ENCODE measurements at places on chromosomes 11 and 22.

- DNase-seq, result no peak
Observed at GRCh38 chr11:12167061-12168000, 56.9 kb downstream of the MICAL2 start.

GRCh38 chr11:112651386-112651785 lies 309.8 kb upstream of the NCAM1 start:
- no peak for DNase-seq

GRCh38 chr11:120597250-120598215 lies 86.0 kb downstream of the GRIK4 start:
- DNase-seq, result peak; percentile 35

GRCh38 chr11:17609291-17610084 lies 62.4 kb downstream of the OTOG start:
- DNase-seq, result no peak

DNA sequence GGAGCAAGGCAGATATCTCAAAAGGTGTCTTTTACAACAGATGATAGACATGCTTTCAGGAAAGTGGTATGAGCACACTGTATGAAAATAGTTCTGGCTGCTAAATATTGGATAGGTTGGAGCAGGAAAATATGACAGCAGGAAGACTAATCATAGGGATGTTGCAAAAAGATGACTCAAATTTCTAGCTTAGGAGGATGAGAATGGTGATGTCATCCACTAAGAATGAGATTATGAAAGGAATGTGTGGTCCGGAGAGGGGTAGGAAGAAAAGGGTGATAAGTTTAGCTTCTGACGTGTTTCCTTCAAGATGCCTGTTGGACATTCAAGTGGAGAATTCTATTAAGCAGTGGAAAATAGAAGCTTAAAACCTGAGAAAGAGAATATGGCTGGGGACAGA lies 46.4 kb downstream of the RCN1 start:
- DNase-seq, result no peak

- DNase-seq, result no peak
Observed at GRCh38 chr22:22909605-22910271, 22.1 kb downstream of the IGLL5 start.

DNA sequence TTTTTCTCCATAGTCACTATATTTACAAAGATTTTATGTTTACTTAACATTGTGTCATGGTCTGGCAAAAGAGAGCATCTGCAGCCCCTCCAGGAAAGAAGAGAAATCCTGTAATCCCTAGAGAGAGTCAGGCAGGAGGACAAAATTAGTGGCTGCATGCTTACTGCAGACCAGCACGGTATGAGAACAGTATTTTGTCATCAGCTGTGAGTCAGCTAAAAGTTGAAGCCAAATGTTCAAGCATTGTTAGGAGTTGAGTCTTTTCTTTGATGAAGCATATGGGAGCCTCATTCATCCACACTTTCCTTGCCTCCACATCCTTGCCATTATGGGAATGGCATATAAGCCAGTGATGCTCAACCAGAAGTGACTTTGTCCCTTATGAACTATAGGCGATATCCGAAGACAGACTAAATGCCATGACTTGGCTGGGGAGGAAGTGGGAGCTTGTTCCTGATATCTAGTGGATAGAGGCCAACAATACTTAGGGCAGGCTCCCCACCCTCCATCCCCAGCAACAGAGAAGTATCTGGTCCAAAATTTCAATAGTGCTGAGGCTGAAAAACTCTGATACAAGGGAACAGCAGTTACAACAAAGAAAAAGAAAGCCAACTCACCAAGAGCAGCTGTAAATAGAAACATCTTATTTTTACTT lies 112.0 kb upstream of the OR5AK2 start:
- DNase-seq, result no peak

DNA sequence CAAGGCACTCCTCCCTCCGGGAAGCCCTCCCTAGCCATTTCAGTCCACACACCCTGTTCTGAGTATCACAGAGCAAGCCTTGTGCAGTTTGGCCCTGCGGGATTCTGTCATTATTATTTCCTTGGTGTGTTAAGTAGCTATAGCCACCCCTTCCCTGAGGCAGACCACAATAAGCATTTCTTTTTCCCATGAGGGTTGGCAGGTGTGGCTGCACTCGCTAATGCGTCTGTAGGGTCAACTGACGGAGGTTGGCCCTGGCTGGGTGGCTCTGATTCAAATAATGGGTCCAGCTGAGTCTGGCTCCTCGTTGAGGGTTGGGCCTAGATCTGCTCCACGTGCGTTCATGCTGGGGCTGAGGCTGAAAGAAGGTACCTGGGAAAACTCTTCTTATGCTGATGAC lies 5.1 kb downstream of the F2 start:
- DNase-seq, result no peak

- DNase-seq, result no peak
Observed at GRCh38 chr11:92636543-92637188, 332.8 kb upstream of the MTNR1B start.

DNA sequence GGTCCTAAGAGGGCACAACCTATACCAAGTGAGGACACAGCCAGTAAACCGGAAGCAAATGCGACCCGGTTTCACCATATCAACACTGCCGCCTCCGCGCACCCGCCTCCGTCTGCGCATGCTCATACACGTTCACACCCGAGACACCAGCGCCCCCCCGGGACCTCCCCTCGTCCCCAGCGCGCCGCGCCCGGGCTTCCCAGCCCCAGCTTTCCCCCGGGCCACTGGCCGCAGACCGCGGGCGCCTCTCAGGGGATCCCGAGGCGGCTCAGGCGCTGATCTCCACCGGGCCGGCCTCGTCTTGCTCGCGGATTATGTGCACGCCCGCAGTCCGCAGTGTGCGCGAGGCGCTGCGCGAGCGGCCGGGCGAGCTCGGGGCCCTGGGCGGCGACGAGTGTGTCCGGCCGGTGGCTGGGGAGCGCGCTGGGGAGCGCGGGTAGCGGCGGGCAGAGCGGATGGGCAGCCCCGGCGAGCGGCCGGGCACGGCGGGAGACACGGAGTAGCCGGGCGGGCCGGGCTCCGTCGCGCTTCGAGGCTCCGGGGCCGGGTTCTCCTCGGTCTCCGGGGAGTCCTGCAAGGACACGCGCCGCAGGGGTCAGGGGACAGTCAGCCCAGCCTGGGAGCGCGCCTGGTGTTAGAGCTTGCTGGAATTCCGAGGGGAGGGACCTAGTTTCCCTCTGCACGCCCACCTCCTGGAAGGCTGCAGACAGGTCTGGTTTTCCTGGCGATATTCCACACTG lies 2.0 kb downstream of the HEPN1 start:
- peak; percentile 74 for DNase-seq

GRCh38 chr11:120316880-120317688 lies 8.0 kb upstream of the TLCD5 start:
- DNase-seq, result no peak

GRCh38 chr22:31958625-31959239 lies 14.4 kb downstream of the YWHAH start:
- no peak for DNase-seq

DNA sequence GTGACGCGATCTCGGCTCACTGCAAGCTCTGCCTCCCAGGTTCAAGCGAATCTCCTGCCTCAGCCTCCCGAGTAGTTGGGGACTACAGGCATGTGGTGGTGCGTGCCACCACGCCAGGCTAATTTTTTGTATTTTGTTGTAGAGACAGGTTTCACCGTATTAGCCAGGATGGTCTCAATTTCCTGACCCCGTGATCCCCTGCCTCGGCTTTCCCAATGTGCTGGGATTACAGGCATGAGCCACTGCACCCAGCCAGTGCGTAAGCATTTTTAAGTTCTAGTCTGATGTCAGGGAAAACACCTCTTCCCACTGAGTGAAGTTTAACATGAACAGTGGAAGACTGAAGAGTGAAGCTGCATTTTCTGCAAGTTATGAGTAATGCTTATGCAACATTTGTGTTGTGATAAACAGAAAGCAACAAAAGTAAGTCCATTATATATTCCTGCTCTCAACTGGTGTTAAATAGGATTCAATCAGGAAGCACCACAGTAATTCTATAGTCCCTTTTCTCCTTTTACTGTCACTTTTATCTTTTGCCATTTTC lies 1219.8 kb upstream of the RAG2 start:
- no peak for DNase-seq

DNA sequence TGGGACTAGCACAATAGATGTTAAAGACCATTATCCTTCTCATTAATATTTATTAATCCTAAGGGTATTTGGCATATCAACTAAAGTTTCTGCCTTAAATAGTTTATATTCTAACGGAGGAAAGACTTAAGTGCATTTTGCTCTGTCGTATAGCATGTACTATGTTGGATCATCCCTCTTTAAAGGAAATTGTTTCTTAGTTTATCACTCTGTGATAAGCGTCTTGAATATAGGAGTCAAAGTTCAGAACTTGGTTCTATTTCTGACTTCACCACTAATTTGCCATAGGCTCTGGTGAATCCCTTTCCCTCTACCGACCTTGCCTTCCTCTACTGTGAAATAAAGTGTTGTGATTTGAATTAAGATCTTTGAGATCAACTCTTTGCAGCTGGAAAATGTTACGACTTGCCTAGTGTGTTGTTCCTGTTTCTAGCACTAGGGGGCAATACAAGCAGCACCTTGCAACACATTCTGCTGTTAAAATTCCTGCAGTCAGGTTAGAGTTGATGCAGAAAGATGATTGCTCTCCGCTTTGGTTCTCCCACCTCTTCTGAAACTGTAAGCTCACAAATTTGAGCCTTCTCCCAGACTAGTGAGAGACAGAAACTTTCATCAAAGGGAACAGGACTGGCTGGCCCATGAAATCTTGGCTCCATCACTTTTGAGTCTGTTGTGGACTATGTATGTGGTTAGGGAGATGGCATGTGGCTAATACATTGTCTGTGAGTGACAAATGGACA lies 27.8 kb upstream of the ZNRF3 start:
- DNase-seq, result peak; percentile 2

- DNase-seq, result no peak
Observed at GRCh38 chr22:26753125-26753862, 95.9 kb downstream of the MIAT start.

- no peak for DNase-seq
Observed at GRCh38 chr11:42319921-42320320, 860.5 kb upstream of the LRRC4C start.

- DNase-seq, result no peak
Observed at GRCh38 chr11:94728541-94728940, 39.6 kb upstream of the AMOTL1 start.

Measured in NCI-H1092 (cell line).